ENCODE measurements at places on chromosomes 1 and 21.

DNA sequence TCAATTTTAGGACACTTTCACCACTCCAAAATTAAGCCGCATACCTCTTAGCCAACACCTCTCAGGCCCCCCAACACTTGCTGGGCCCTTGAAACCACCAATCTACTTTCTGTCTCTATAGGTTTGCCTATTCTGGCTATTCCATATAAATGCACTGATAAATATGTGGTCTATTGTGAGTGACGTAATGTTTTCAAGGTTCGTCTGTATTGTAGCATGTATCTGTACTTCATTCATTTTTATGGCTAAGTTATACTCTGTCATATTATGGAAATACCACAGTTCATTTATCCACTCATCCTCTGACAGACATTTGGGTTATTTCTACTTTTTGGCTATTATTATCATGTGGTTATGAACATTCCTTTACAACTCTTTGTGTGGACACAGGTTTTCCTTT is 359.9 kb upstream of the ST6GALNAC5 start:
- no peak for DNase-seq

- no peak for DNase-seq
Measured at GRCh38 chr1:59100708-59101374, 196.1 kb upstream of the FGGY start.

GRCh38 chr1:30411206-30411605 is 312.2 kb downstream of the MATN1 start:
- DNase-seq, result no peak

GRCh38 chr1:156608981-156609380 is 7.7 kb upstream of the GPATCH4 start:
- DNase-seq, result no peak

- no peak for DNase-seq
Measured at GRCh38 chr1:113981962-113982931, 3.0 kb downstream of the OLFML3 start.

- no peak for DNase-seq
Measured at GRCh38 chr21:39025198-39025597, 158.1 kb downstream of the PSMG1 start.

GRCh38 chr1:171611306-171611705 is 10.7 kb upstream of the MYOCOS start:
- DNase-seq, result no peak

- DNase-seq, result no peak
Measured at GRCh38 chr1:187839873-187840272, 1011.1 kb downstream of the PLA2G4A start.

DNA sequence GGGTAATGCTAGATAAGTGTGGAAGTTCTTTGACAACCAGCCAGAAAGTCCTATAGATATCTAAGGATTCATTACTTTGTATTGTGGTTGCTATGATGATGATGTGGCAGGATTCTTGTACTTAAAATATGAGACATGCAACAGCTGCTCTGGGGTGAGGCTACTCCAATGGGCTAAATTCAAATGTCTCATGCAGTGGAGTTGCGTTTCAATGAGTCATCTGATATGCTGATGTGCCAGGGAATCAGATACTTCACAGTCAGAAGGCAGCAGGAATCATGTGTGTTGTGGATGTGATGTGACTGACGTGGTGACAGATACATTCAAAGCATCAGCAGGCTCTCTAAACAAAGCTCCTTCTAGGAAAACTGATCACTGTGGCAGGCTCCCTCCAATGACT is 66.5 kb downstream of the TSEN15 start:
- DNase-seq, result no peak

DNA sequence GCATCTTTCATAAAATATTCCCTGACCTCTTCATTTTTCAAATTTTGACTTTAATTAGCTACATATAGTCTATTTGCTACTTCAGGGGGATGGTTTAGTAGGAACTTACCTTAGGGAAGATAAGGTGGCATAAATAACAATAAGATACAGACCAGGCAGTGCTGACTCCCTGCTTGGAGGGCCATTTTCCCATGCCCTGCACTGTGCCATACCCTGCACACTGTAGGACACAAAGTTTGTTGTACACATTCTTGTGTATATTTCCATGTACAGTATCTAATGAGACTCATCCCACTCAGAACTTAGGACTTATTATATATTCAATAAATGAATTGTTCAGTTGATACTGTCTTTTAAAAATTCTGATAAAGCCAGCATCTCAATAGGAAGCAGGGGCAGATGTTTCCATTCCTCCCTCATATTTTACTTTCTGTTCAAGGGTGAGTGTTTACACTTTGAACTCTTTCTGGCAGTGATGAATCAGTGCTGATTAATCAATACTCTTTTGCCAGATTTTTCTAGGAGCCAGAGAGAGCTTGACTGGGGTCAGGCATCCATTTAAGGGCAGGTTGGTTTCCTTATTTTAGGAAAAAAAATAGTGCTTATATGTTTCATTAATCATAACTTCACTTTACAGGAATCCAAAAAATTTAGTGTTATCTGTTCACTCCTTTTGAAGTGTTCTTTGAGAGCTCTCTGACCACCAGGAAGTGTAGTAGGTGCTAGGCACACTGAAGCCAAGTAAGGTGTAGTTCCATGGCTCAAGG is 30.6 kb downstream of the MPZL1 start:
- DNase-seq, result no peak

- DNase-seq, result no peak
Measured at GRCh38 chr1:6621429-6622391, 3.0 kb upstream of the THAP3 start.

DNA sequence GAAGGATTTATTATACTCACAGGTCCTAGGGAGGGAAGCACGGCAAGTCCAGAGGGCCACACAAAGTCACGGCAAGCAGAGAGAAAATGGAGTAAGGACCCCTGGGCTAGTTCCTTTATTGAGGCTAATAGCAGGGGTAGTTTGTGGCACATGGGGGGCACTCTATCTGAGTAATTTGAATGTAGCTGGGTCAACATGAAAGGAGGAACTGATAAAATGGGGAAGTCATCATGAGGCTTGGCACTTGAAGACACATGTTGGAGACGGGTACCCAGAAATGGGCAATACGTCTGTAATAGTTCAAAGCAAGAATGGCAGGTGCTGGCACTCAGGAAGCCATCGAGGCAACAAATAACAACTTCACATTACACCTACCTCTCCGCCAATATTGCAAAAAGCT is 1136.4 kb downstream of the MRPL39 start:
- no peak for DNase-seq

- DNase-seq, result no peak
Measured at GRCh38 chr21:14857529-14857928, 207.3 kb downstream of the NRIP1 start.

- DNase-seq, result no peak
Measured at GRCh38 chr1:227864882-227865281, 49.4 kb downstream of the PRSS38 start.

GRCh38 chr1:27556781-27557595 is 47.0 kb downstream of the AHDC1 start:
- peak; percentile 64 for DNase-seq

DNA sequence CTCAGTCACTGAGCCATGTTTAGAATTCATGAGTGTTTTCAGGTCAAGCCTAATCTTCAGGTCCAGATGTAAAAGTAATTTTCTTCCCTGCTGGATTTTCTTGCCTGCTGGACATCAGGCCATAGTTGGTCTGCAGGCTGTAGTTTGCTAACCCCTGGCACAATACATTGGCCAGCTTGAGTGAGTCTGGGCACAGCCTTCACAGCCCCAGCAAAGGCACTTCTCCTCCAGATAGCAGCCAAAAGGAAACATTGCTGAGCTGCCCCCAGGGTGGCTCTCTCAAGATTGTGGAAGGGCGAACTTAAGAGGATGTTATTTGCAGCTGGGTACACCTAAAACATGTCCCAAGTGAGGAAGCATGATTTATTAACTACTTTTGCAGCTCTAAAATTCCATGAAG is 126.8 kb downstream of the PIK3R3 start:
- no peak for DNase-seq

DNA sequence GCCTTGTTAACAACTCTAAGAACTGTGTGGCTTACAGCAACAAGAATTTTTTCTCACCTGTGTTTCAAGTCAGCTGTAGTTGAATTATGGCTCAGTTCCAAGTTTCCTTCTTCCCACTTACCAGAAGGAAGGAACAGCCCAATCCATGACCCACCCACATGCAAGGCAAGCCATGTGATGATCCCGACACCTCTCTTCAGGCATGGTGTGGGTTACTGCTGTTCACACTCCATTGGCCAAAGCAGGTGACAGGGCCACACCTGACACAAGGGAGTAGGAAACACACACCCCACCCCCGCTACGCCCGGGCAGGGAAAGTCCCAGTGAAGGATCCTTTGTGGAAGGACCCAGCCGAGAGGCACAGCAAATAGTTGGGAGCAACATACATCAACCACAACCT is 36.3 kb downstream of the KCNJ15 start:
- DNase-seq, result no peak

GRCh38 chr1:90826024-90826423 is 108.9 kb upstream of the BARHL2 start:
- DNase-seq, result no peak

DNA sequence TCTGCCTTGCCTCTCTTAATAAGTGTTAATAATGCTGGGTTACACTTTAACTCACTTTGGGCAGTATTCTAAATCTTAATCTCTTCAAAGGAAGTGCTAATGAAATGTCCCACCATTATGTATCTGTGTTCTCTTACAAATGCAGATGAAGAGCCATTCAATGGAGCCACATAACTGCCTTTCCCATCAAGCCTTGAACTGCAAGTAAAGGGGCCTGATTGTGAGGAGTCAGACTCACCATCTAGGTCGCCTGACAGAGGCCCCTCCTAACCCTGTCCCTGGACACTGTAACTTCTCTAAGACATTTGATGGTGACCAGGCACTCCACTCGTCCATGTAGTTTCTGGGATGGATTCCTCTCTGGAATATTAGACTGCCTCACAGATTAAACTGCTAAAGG is 329.4 kb downstream of the KIF26B start:
- DNase-seq, result no peak

DNA sequence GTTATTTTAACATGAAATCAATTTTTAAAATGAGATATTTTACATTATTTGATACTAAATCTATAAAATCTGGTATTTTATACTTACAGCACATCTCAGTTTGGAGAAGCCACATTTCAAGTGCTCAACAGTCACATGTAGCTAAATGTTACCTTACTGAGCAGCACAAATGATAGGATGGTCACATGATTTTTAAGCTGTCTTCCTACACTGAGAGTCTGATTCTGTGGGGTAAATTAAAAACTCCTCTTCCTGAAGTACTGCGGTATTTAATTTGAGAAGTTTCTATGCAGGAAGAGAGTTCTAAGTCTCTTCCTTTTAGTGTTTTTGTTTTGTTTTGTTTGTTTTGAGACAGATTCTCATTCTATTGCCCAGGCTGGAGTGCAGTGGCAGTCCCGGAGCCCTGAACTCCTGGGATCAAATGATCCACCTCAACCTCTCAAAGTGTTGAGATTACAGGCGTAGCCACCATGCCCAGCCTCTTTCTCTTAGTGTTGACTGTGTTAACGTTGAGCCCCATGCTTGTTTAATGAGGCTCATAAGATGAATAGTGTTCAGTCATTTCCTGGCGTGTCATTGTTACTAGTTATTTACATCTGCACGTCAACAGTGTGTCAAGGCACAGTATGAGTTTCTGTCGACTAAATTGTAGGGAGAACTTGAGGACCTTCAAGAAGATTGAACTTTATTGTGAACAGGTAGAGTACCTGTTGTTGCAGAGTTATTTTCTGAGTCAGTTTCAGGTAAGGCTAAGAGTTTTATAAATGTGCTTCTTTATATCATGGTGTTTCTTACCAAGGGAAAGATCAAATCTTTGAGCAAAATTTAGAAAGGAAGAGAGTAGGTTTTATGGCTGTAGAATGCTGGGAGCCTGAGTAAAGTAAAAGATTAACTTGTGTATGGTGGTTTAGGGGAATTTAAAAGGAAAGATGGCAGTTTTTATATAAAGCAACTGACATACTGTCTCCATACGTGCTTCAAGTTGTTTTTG is 3.3 kb downstream of the CNST start:
- DNase-seq, result no peak

GRCh38 chr1:1173793-1174415 is at the start of gene TTLL10:
Gene TTLL10, plus strand, starts transcription at chr1:1173880. Its CDS starts 5,336 bp downstream, at chr1:1179216.
- no peak for DNase-seq

GRCh38 chr1:22218618-22219250 is 75.8 kb upstream of the WNT4 start:
- DNase-seq, result no peak

GRCh38 chr1:8315573-8316475 is 2.1 kb upstream of the SLC45A1 start:
- no peak for DNase-seq

GRCh38 chr1:202154766-202155477 is 5.5 kb downstream of the PTPN7 start:
- DNase-seq, result no peak

DNA sequence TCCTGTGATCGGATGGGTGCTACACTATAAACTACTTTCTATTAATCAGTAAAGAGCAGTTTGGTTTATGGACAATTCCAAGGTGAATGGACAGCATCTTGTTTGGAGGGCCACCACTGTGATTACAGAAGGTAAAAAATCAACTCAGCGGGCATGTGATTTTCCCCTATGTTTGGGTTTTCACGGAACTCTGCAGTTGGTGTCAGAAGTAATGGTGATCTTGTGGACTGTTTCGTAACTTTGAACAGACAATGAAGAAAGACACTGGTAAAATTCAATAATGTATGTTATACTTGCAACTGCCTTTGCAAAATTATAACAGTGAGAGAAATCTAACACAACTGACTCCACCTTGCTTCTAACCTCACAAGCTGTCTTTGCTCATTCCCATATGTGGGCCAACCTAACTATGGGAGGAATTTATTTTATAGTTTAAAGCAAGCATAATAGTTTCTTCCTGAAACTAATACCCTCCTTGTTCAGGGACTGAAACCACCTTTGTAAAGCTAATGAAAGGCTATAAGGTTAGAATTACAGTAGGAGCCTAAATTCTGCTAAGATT is 53.2 kb downstream of the TRIM33 start:
- DNase-seq, result no peak

- no peak for DNase-seq
Measured at GRCh38 chr1:182446033-182446669, 3.8 kb upstream of the RGSL1 start.

DNA sequence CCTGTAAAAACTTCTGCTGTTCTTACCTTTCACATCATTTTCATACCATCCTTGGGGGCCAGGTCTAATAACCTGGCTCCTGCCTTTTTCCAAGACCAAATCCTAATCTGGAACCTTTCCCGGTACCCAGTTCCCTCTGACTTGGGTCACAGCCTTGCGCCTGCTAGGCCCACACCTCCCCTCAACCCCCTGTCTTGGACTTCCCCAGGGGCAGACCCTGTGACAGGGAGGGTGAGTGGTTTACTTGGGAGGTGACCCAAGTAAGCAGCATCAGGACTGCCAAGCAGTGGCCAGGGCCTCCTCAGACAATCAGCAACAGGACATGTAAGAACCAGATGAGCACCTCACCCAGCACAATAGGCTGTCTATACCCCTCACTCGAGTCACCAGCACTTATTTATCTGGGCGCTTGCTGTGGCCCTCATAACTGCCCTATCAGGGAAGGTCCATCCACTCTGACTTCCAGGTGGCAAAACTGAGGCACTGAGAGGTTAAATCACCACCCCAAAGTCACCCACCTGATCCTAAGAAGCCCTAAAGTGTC is 124.7 kb downstream of the MATN1 start:
- DNase-seq, result no peak

All from stimulated activated CD4-positive, alpha-beta T cell treated with anti-CD3 and anti-CD28 coated beads, Interleukin-1b, Interleukin-23, amount 100 ng/mL, for 24 hours (primary cell).